Pancreas (tissue), 10 donors: ENCODE measurements at places on chromosomes 16 and 17. TPM values are rescaled to one million over a fixed set of nuclear protein-coding genes. Genes with fewer than 3 reads are reported as not detected.

- DNase-seq: no peak
Observed at GRCh38 chr17:29066606-29067005, 23.7 kb downstream of the PIPOX start.

- no peak for DNase-seq
Observed at GRCh38 chr16:64090327-64090726, 1031.5 kb downstream of the CDH11 start.

DNA sequence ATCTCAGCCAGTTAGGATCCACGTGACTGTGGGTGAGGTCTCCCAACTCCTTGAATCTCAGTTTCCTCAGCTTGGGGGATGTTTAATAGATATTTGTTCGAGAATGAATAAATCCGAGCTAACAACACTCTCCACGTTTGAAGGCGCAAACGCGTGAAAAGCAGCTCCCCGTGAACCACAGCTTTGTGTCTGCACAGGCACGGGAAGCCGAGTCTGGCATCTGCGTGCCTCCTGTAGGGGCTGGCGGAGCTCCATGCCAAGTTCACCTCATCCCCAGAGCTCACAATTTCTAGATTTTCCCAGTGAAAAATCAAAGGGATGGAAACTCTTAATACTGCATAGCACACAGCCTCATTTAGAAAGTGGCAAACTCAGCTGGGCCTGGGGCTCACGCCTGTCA is 14.3 kb downstream of the SGSH start:
- DNase-seq: no peak

C16orf96 gene
- total RNA-seq: 0.47 TPM

DNA sequence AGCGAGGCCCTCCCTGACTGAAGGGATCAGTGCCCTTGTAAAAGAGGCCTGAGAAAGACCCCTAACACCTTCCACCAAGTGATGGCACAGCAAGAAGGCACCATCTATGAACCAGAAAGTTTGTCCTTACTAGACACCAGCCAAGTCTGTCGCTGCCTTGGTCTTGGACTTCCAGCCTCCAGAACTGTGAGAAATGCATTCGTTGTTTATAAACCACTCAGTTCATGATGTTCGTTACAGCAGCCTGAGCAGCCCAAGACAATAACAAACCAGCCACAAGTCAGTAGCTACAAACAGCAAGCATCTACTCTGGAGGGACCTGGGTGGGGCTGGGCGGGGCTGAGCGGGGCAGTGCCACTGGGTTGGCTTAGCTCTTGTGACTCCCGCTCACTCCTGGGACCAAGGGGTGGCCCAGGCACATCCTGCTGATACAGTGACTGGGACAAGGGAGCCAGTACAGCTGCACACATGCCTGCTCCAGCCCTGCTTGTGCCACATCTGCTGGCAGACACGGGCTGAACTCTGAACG is 234.9 kb downstream of the IRF8 start:
- no peak for DNase-seq

KRTAP9-2 gene
- not detected for total RNA-seq

CDH13 gene
- 0.29 TPM for total RNA-seq

DNA sequence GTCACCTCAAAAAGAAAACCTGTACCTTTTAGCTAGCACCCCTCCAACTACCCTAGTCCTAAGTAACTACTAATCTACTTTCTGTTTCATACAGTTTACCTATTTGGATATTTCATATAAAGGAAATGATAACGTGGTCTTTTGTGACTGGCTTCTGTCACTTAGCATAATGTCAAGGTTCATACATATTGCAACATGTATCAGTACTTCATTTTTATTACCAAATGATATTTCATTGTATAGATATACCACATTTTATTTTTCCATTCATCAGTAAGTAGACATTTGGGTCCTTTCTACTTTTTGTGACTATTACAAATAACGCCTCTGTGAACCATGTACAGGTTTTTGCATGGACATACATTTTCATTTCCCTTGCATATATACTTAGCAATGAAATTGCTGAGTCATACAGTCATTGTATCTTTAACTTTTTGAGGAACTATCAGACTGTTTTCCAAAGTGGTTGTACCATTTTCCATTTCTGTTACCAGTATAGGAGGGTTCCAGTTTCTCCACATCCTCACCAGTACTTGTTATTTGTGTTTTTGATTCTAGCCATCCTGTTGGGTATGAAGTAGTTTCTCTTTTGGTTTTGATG is 23.7 kb downstream of the MOSMO start:
- no peak for DNase-seq

DNA sequence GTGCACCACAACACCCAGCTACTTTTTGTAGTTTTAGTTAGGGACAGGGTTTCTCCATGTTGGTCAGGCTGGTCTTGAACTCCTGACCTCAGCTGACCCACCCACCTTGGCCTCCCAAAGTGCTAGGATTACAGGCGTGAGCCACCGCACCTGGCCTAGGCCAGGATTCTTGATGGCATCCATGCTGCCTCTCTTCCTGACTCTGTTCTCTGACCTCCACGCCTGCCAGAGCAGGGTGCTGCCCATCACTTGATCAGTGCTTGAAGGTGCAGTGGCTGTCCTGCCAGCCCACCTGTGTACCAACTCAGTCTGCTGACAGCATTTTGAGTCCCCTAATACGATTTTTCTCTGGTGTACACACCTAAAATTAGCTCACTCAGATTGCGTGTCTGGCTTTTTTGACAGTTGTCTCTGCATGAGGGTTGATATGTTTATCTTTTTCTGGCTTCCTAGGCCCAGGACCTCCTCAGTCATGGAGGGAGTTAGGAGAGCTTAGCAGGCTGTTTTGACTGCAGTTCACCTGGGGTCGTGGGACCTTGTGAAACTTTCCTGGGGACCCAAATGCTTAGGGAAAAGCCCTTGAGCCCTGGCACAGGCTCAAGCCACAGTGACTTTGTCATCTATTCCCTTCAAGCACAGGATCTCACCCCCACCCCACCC is 5.9 kb downstream of the HAS3 start:
- DNase-seq: no peak

GRCh38 chr16:64102654-64103053 is 1019.2 kb downstream of the CDH11 start:
- no peak for DNase-seq

PRKCB gene
- 0.19 TPM for total RNA-seq

FOXL1 gene
- total RNA-seq: not detected

GRCh38 chr17:17112628-17113200 is 70.5 kb downstream of the MPRIP start:
- no peak for DNase-seq

PRAC1 gene
- total RNA-seq: not detected

CES5A gene
- not detected for total RNA-seq

DNA sequence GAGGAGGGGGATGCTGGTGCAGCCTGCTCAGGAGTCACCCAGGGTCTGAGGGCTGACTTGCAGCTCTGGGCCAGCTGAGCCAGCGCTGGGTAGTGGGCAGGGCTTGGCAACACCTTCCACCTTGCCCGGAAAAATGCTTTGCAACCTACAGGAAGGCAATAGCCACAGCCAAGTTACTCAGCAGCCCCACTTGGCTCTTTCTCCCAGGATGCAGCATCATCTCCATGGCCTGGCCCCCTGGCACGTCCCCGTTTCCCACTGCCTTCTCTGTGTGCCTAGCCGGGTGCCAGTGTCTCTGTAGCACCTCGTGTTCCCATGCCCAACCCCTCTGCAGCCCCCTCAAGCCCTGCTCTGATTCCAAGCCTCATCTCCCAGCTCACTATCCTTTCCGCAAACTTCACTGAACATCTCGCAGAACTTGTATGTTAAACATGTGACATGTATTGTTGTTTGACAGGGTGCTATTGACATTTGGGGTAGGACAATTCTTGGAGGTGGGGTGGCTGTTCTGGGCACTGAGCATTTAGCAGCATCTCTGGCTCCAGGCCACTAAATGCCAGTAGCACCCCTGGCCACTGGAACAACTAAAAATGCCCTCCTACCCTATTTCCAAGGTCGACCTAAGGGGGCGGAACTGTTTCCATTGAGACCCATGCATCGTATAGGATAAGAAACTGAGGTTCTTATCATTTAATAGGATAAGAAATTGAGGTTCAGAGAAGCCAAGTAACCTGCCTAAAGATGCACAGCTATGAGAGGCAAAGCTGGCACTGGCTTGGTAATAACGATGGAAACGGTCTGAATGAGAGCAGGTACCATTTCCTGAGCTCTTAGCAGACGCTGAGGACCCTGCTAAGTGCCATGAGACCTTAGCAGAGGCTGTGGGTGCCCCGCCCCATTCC is 12.2 kb downstream of the DEXI start:
- DNase-seq: no peak

GRCh38 chr17:62745806-62746205 is 62.3 kb downstream of the MARCHF10 start:
- no peak for DNase-seq

HS3ST4 gene
- total RNA-seq: not detected
